COR-L47 (cell line): ENCODE measurements at places on chromosomes 6 and 20.

- no peak for DNase-seq
Observed at GRCh38 chr6:30613251-30614043, 3.6 kb downstream of the PPP1R10 start.

DNA sequence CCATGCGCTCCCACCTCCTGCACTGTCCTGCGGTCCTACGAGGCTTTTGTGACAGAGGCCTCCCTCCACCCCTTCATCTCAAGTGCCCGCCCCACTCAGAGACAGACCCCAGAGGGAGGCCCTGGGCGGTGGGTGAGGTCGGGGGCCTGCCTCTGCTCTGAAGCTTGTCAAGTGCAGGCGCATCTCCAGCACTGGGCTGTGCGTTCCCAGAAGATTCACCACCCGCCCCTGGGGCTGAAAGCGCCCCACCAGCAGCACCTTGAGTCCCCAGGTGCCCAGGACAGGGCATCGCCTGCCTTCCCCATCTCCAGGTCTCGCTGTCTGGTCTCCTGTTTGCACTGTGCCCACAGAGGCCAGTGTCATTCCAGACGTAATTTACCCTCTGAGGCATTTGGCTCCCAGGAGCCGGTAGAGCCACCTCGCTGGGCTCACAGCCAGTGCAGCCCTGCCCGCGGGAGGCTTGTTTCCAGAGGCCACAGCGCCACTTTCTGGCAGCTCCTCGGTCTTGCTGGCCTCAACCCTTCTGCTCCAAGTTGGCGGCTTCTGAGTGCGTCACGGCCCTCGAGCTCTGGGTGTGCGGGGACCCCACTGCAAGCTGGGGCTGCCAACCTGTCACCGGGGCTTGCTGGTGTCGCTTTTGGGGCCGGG lies 191.1 kb downstream of the TAF4 start:
- peak; percentile 45 for DNase-seq

GRCh38 chr6:40472353-40472752 lies 114.8 kb downstream of the LRFN2 start:
- peak; percentile 55 for DNase-seq

GRCh38 chr6:151324488-151324825 lies 66.9 kb downstream of the ZBTB2 start:
- no peak for DNase-seq

DNA sequence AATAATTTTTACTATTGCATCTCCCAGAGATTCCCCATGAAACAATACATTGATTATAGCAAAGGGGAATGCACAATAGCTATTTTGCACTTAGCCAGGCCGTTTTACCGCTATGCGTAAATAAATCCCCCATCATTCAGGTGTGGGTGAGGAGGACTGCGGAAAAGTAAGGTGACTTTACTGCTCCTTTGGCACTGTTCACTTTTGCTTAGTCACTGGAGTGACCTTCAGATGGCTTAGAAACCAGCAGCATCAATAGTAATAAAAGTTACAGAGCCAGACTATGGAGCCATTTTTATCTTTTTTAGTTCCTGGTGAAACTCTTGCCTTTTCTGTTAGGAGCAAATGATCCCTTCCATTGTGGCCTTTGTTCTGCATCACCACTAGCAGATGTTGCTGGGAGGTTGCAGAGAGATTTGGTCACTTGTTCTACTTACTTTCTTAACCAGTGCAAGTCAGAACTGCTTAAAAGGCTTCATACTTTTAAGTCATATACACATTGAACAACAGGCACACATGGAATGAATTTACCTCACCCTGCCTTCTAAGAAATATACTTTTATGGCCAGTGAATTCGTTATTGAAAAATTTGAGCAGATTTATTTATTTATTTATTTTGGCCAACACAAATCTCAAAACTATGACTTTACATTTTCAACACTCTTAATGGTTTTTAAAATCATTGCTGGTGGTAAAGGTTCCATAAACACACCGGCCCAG lies 12.1 kb upstream of the BTBD3 start:
- no peak for DNase-seq

DNA sequence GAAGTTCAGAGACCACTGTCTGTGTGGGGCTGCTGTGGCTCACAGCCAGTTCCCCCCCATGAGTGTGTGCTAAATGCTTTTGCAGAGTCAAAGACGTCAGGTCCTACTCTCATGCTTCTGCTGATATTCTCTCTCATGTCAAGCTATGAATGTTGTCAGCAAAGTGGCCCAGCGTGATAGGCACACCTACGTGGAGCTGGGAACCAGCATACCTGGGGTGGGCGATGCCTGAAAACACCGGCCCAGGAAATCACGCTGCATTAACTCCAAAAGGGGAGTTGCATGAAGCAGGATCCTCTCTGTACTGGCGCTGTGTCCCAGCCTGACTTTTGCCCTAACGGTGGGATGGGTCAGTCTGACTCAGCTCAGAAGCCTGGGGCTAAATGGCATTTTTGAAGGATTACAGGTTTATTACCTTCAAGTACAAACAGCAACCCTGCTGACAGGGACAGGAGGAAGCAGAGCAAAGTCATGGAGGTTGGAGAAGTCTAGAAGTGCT lies 9.0 kb upstream of the MRPS10 start:
- no peak for DNase-seq

GRCh38 chr6:39210450-39210849 lies 18.8 kb downstream of the KCNK5 start:
- no peak for DNase-seq

GRCh38 chr20:41418739-41419293 lies 52.2 kb upstream of the EMILIN3 start:
- DNase-seq = no peak

GRCh38 chr6:126747728-126748540 lies 370.5 kb upstream of the RSPO3 start:
- DNase-seq = no peak

- no peak for DNase-seq
Observed at GRCh38 chr6:46789434-46790354, 3.5 kb upstream of the MEP1A start.

DNA sequence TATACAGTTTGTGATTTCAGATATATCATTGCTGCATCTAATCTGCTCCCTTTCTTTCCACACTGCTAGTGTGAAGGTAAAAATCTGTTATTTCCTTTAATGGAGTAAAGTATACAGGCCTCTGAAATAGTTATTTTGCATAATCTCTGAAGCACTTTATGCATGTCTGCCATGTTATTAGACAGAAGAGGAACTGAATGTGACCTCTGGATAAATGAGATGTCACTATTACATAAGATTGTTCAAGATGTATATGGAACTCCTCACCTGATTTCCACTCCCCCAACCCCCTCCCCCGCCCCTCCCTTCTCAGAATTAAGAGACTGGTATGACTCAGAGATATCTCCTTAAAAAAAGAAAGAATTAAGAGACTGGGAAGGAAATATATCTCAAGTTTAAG lies 26.3 kb downstream of the SERINC1 start:
- DNase-seq = no peak

GRCh38 chr6:43471399-43471798 lies 6.0 kb upstream of the TJAP1 start:
- DNase-seq = no peak

DNA sequence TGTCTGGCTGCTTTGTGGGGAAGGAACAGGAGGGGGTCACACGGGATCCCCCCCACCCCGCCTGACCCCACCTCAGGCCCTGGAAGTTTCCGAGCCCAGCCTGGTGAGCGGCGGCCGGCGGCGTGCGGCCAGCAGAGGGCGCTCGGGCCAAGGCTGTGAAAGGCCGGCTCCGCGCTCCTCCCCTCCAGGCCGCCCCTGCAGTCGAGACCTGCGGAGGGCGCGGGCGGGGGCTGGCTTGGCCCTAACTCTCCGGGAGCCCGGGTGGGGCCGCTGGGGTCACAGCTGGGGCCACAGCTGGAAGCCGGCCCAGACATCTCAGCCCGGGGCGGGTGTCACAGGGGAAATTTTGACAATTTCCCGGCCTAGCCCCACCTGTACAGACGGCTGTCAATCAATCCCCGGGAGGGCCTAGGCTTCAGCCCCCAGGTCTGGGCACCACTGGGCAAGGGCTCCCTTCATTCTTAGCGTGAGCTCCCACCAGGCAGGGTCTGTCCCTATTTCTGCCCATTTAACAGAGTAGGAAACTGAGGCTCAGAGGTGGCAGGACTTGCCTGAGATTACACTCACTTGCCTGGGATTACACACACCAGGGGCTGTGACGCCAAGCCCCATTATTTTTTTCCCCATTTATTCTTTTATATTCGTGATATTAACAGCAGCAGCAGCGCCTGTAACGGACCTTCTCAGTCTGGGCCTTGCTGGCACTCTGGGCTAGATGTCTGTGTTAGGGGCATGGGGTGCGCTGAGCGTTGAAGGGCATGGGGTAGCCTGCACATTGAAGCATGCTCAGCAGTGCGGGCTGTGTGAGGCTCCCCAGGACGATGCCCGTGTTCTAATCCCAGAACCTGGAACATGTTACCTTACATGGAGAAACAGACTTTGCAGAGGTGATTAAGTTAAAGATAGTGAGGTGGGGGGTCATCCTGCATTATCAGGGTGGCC lies 23.0 kb downstream of the ZBP1 start:
- DNase-seq = peak; percentile 28

DNA sequence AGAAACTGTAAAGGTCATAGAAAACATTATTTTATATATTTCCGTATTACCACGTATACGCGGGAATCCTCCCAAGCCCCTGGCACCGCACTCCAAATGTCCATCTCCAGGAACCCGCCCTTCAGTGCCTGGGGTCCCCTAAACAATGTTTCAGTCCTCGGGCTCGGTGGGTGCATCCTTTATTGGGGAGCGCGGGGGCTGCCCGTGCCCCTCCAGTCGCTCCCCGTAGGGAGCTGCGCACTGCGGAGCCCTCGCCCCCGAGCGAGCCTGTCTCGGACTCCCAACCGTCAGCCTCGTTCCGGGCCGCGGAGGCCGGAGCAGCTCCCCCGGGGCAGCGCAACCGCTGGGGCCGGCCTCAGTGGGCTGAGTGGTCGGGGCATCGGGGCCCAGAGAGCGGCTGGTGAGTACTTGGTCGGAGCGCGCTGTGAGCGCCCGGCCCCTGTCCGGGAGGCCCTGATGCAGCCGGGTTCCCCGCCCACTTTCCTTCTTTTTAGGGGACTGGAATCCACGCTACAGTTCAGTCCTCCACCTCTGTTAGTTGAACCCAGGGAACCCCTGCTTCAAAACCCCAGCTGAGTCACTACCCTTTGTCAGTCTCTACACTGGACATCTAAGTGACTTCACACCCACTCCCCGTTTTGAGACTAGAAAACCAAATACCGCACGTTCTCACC lies at the start of gene DNAH8:
TSS of gene DNAH8 (plus strand) at position 296 of the 674 bp plus-strand sequence. CDS start 7,499 bp downstream, outside the sequence.
- no peak for DNase-seq

DNA sequence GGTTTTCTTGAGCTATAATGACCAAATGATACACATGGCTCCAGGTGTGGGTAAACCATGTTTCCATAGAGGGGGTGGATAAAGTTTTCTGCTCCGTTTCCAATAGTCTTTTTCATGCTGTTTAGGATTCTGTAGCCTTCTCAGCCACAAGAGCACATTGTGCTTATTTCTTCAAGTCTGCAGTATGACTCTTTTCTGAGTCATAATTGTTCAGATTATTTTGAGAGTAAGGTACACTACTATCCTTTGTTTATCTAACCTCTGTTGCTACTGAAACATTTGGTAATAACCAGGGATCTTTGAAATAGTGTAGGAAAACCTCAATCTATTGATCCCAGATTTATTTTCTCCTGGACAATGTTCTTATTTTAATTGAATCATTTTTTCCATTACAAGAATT lies 247.9 kb upstream of the BMP2 start:
- no peak for DNase-seq

- DNase-seq = no peak
Observed at GRCh38 chr6:37155394-37156312, 14.3 kb upstream of the PIM1 start.

DNA sequence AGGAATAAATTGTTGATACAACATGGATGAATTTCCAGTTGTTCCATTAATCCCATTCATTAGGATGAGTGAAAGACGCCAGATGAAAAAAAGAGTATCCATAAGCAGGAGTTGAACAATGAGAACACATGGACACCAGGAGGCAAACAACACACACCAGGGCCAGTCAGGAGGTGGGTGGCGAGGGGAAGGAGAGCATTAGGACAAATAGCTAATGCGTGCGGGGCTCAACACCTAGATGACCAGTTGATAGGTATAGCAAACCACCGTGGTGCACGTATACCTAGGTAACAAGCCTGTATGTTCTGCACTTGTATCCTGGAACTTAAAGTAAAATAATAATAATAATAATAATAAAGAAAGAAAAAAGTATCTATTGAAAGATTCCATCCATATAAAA lies 11.1 kb downstream of the PCED1A start:
- no peak for DNase-seq

GRCh38 chr6:126199466-126199865 lies 140.4 kb upstream of the CENPW start:
- DNase-seq = no peak

DNA sequence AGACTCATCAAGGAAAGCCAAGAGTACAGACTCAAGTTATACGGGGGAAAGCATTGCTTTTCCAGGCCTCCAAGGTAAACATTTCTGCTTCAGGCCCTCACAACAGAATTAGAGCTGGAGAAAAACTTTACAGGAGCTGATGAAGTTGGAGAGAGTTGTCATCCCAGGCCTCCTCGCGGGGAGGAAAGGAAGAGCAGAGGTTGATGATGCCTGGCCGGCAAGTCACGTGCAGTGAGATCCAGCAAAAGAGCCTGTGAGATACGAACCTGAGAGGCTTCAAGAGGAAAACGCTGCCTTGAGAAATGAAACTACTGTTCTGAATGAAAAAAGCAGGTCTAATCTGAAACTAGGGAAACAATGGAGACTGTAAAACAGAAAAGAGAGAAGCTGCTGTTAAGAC lies 122.9 kb downstream of the FAM120B start:
- no peak for DNase-seq

GRCh38 chr6:52059821-52060220 lies 27.6 kb downstream of the PKHD1 start:
- DNase-seq = no peak

DNA sequence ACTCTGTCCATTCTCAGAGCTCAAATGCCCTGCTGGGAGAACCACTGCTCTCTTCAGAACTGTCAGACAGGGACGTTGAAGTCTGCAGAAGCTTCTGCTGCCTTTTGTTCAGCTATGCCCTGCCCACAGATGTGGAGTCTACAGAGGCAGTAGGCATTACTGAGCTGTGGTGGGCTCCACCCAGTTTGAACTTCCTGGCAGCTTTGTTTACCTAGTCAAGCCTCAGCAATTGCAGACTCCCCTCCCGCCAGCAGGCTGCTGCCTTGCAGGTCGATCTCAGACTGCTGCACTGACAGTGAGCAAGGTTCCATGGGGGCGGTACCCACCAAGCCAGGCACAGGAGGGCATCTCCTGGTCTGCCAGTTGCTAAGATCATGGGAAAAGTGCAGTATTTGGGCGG lies 21.8 kb upstream of the UFL1 start:
- no peak for DNase-seq

- DNase-seq = peak; percentile 89
Observed at GRCh38 chr6:35044145-35044745, 96.9 kb downstream of the TCP11 start.

DNA sequence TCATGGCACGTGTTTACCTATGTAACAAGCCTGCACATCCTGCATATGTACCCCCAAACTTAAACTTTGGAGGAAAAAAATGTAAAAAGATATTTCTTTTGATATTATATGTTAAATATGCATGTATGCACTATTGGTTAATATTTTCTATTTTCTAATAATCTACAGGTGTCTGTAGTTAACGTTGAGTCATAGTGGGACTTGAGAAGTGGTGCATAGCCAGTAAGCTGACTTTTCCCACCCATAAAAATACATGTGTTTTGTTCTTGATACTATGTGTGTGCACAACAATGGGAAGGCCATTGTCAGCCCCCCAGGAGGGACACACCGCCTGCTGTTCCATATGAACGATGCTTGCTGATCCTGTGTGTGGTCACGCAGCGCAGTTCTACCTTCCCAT lies 49.1 kb downstream of the FAM120B start:
- DNase-seq = no peak

GRCh38 chr6:155120034-155120433 lies 124.9 kb downstream of the TIAM2 start:
- DNase-seq = no peak

GRCh38 chr20:16388731-16389130 lies 184.5 kb downstream of the KIF16B start:
- no peak for DNase-seq
